T-cell (primary cell): ENCODE measurements at places on chromosomes 1 and 21.

DNA sequence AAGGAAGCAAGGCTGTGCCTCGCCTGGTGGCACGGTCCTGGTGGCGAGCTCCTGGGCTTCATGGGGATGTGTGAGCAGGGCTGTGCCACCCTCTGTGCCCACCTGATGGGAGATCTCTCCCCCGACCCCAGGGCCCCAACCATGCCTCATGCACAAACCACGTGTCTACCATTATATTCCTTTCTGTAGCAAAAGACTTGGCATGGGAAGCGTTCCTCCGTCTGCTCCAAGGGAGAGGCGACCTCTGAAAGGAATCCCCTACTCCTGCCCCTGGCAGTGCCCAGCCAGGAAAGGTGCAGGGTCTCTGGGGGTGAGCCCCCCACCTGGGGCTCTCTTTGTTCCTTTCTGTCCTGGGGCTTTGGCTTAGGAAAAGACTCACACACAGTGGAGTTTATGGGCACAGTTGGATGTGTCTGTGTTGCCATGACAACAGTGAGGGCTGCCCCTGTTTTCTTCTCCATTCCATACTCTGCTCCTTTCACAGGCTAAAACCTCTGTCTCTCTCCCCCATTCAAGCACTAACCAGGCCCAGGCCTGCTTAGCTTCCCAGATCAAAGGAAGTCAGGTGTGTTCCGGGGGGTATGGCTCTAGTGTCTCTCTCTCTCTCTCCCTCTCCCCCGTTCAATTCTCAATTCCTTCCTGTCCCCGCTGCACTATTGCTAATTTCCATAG is 21.4 kb upstream of the LRRN2 start:
- DNase-seq = no peak

- DNase-seq = peak; percentile 1
Observed at GRCh38 chr1:87151500-87152421, 176.9 kb upstream of the LMO4 start.

DNA sequence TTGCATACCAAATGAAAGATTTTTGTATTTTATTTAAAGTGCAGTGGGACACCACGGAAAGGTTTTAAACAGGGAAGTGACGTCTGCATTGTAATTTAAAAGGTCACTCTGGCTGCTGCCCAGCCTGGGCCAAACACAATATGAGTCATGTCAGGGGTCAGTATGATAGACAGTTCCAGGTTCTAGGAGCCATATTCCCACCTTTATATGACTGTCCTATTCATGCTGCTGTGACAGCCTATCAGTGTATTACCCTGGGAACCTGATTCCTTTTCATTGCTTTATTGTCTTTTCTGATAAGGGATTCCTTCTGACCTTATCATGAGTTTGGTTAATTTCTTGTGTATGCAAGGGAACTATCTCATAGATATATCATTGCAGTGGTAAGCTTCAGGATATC is 5.3 kb downstream of the VANGL1 start:
- DNase-seq = no peak

GRCh38 chr1:246350745-246351144 is 156.3 kb downstream of the SMYD3 start:
- no peak for DNase-seq

DNA sequence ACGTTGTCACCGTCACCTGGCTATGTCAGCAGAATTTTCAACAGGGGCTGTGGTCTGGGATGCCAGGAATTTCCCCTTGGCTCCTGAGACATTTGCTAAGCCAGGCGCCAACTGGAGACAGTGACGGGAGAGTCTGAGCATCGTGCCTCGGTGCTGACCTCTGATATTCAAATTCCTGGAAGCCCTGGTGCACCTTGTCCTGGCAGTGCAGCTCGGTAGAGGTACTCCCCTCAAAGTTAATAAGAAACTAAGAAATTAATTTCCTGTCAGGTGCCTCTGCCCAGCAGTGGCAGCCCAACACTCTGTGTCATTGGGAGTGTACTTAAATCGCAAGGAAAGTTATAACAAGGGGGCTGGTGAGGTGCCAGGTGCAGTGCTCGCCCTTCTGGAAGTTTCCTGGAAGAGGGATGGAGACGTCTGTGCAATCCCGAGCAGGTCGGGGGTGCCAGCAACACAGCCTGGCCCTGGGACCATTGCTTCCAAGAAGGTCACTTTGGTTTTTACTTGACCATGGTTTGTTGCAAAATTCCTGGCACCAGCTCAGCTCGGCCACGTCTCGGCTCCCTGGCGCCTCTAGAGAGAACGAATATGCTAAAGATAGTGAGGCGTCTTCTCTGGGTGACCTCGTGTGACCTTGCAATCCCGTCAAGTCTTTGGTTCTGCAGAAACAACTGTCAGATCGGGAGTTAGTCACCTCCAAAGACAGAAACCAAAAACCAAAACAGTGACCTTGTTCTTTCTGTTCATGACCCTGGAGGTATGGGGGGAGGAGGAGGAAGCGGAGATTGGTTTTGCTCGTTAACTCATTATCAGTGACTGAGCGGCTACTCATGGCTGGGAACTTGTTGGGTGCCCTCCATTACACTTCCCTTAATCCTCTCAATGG is 149.5 kb upstream of the VAMP3 start:
- no peak for DNase-seq

- no peak for DNase-seq
Observed at GRCh38 chr1:210949489-210949888, 184.5 kb downstream of the KCNH1 start.

DNA sequence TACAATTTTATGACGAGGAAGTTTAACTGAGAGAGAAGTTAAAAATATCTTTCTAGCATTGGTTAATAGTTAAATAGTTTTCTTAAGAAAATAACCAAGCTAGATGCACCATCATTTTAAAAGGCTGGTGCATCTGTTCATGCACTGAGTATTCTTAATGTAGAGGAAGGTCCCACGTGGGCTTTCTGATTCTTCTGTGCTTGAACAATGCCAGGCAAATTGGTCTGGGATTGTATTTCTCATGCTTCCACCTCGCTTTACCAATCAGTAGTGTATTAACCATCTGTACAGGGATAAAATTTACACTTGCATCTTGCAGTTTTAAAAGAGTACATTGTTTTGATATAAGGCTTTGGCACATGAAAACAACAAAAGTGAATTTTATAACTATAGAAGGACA is 47.4 kb upstream of the MTF2 start:
- no peak for DNase-seq
